ENCODE measurements at places on chromosomes 12 and 14.

GRCh38 chr14:29062466-29062865 lies 295.9 kb downstream of the FOXG1 start:
- DNase-seq = no peak

DNA sequence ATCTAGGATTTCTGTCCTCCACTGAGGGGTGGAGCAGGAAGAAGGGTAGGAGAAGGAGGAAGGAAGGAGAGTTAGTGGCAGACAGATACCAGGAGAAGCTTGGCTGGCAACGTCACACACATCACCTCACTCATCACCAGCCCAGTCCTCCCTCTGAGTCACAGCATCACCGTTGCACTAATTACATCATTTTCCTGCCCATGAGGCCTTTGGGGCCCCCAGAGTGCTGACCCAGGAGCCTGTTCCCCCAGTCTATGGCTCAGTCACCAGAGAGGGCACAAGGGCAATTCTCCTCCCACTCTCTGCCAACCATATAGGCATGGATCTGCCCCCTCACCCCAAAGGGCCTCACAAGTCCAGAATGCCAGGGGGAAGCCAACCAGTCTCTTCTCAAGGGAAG lies 4.6 kb downstream of the RND1 start:
- no peak for DNase-seq

- DNase-seq = no peak
These were observed 348.5 kb downstream of the NPAS3 start for GRCh38 chr14:33287189-33287588.

GRCh38 chr12:53244337-53244736 lies 12.3 kb upstream of the RARG start:
- no peak for DNase-seq

- DNase-seq = no peak
These were observed 263.4 kb downstream of the ADGRD1 start for GRCh38 chr12:131217024-131217586.

DNA sequence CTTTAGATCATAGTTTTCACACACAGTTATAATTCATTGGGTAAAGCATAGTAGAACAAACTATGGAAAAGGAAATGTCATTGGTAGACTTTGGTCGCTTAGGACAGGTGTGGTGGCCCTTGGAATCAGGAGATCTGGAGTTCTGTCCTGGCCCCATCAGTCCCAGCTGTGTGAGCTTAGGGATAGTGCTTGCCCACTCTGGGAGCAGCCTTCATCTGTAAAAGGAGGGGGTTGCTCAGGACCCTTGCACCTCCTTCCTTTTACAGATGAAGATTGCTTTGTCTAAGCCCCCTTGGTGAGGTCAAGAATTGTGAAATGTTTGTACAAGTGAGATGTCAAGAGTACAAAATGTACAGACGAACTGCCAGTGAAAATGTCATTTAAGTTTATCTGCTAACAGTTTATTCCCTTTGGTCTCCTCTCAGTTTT lies 93.2 kb downstream of the BORCS5 start:
- DNase-seq = no peak

DNA sequence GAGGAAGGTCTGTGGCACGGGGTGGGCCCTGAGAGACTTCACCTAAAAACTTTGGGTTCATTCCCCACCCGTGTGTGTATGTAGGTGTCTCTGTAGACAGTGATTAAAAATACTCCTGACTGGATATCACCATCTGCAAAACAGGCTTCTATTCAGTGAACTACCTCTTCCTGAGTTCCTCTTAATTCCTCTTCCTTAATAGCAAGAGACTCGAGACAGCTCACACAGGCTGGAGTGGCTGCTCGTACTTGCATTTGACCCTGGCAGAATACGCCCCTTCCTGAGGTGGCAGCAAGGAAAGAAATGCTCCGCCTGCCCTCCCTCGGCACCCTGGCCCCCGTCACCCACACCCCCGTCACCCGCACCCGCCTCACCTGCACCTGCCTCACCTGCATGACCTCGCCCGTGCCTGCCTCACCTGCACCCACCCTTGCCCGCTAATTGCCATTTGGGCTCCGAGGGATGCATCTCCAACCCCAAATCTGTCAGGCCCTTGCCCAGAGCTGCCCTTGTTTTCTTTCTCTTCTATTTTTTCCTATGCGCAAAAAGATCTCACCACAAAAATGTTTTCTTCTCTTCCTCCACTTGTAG lies 90.0 kb downstream of the FBXL14 start:
- DNase-seq = no peak

DNA sequence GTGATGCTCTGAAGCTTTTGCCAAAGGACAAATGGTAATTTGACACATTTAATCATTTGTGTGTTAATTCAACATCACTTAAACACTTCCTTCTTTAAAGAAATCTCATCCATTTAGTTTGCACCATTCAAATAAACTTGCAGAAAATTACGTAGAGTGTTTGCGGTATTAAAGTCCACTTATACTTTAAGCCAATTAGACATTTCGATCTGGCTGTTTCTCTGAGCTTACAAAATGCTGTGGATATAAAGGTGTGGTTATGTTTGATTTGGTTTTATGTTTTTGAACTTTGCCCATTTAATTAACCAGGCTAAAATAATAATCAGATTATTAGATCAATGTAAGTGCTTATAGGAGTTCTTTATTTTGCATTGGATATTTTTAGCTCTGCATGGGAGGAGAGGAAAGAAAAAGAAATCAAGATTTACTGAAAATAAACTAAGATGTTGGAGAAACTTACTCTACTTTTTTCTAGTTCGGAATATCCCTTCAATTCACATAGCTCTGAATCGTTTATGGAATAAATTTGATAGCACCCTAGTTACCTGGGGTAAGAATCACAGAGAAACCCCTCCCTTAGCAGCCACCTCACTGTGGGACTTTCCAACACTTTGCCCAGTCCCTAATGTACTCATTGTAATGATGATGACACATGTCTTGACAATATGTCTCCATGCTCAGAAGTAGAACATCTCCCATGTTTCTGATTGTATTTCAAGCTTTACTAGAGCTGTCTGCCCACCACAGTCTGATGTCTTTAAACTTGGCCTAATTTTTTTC lies 268.0 kb downstream of the BTG1 start:
- DNase-seq = no peak

DNA sequence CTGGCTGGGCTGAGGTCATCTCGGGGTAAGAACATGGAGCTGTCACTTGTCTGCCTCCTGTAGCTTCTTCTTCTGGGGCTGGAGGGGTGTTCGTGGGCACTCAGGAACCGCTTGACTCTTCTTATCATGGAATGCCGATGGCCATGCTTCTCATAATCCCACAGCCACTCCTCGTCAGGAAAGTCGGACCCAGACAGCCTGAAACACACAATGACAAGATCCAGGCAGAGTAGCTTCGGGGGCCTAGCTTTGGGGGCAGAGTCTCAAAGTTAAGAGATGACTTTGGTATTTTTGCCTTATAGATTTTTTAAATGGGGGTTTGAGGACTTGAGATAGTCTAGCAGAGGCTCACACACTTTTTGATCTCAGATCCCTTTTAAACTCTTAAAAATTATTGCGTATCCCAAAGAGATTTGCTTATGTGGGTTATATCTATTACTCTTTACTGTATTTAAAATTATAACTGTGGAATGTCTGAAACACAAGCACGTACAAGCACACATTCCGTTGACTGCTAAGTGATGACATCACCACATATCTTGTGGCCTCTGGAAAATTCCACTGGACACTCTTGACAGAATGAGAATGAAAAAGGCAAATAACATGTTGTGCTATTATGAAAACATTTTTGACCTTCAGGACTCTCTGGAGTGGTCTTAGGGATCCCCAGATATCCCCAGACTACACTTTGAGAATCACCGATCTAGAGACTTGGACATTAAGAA lies 43.3 kb downstream of the BEST3 start:
- no peak for DNase-seq

DNA sequence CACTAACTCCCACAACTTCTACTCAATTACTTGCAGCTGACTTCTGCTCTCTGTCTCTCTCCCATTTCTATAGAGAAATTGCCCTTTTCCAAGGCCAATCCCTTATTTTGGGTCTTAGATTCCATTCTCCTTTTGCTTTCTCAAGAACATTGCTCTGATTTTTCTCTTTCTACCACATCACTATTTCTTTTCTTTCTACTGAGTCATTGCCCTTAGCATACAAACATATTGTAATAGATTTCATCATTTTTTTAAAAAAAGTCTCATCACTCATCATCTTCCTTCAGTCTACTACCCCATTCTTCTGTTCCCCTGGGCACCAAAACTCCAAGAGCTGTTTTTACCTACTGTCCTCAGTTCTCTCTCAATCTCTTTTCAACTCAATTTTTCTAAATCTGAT lies 4.4 kb upstream of the KCNA1 start:
- DNase-seq = no peak

DNA sequence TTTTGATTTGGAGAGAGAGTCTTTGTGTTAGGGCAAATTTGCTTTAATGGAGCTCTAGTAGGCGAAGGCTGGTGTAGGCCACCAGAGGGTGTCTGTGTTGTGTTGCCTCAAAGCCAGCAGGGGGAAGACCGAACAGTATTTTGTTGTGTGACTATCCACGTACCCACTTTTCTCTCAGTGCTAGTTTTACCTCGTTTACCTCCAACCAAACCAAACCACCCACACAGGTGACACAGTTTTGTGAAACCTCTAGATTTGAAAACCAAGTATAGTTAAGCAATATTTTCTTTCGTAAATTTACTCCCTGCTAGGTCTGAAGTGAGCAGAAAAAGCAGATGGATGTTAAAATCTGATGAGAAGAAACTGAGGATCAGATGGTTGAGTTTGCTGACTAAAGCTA lies 36.3 kb upstream of the NPFF start:
- DNase-seq = peak; percentile 2

- DNase-seq = peak; percentile 8
These were observed 15.1 kb downstream of the AVIL start for GRCh38 chr12:57803319-57803893.

GRCh38 chr12:132285991-132286681 lies 43.3 kb downstream of the GALNT9 start:
- no peak for DNase-seq

DNA sequence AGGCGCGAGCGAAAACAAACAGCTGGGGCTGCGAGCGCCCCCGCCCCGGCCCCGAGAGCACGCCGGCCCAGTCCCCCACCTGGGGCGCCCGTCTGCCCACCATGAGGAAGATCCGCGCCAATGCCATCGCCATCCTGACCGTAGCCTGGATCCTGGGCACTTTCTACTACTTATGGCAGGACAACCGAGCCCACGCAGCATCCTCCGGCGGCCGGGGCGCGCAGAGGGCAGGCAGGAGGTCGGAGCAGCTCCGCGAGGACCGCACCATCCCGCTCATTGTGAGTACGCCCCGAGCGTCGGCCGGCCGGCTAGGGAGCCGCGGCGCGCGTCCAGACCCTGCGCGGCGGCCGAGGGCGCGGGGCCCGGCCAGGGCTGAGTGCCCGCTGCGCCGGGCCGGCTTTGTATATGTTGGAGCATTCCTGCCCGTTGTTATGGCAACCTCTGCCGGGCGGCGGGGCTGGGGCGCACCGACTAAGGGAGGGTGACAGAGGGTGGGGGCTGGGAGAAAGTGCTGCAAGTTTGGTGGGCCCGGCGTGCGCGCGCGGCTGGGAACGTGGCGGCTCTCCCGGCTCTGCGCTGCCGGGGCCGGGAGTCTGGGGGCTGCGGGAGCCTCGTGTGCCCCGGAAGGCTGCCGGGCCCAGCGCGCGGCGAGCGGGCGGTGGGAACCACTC lies 367 bp downstream of the GALNT16 start:
- DNase-seq = no peak

GRCh38 chr12:55845361-55845760 lies 2.6 kb upstream of the MMP19 start:
- DNase-seq = no peak

- no peak for DNase-seq
These were observed 58.7 kb downstream of the LRCOL1 start for GRCh38 chr12:132551641-132552031.

GRCh38 chr12:82326905-82327503 lies 31.2 kb downstream of the CCDC59 start:
- no peak for DNase-seq

DNA sequence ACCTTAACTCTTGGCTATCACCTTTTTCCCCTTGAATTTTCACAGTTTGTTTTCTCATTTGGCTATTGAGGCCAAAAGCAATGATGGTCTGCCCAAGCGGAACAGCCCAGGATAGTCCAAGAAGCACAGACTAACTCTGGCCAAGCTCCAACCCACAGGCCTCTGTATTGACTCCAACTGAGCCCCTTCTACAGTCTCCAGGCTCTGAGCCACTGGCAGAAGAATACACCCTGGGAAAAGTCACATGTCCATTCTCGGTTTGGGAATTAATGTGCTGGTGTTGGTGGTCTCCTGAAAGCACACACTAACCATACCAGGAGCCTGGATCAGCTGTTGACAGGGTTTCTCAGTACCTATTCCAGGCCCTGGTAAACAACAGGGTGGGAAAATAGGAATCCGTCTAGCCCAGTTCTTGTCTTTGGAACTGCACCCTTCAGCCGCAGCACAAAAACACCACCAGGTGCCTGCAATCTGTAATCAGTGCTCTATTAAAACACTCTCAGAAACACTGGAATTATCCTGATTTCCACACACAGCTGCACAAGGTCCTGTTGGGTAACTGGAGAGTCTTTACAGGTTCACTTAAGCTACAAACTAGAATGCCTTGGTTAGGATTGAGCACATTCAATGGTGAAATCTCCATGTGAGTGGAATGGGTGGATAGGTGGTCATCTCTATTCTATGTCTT lies 63.6 kb downstream of the STXBP6 start:
- no peak for DNase-seq

DNA sequence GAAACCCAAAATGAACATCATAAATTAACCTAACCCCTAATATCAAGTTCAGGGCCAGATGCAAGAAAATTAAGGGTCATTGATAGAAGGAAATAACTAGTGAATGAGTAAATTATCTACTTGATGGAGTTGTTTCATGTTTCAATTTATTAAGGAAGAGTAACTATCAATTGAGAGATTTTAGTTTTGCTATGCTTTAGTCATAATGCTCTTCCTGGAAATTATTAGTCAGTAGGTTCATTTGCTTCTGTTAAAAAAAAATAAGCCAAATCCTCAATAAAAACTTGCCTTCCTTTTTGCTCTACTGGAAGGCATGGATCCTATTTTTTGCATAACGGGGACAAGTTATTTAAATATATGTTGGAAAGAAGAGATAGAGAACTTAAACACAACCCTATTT lies 59.0 kb upstream of the HIF1A start:
- DNase-seq = no peak

DNA sequence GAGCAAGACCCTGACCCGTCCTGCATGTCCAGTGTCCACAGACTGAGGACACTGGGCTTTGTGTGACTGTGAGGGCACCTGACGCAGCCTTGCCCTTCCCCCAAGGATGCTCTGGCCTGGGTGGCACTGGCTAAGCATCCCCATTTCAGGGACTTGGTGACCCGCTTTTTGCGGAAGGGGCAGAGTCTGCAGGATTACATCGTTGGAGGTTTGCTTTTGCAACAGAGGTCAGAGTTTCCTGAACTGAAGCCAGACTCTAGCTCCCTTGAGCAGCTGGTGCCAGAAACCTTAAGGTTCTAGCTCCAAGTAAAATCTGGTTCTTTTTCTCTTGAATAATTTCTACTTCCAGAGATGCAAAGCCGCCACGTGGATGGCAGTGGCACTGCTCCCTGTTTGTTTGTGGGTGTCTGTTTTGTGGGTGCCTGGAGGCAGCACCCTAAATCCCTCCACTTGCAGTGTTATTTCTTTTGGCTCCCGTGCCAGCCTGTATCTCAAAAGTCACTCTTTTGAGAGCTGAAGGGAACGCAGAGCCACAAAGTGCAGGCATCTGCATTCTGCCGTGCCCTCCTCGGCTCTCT lies 184.7 kb downstream of the TSPAN9 start:
- DNase-seq = no peak

- no peak for DNase-seq
These were observed 31.1 kb downstream of the SSH1 start for GRCh38 chr12:108826101-108826806.
